GM12865 (cell line): ENCODE measurements at places on chromosomes 2 and 18.

GRCh38 chr2:46445556-46445955 lies 33.8 kb upstream of the TMEM247 start:
- no peak for DNase-seq

GRCh38 chr2:44572196-44572900 lies 210.6 kb downstream of the CAMKMT start:
- DNase-seq: peak; percentile 31

GRCh38 chr2:119637371-119637770 lies 41.6 kb upstream of the TMEM177 start:
- no peak for DNase-seq

DNA sequence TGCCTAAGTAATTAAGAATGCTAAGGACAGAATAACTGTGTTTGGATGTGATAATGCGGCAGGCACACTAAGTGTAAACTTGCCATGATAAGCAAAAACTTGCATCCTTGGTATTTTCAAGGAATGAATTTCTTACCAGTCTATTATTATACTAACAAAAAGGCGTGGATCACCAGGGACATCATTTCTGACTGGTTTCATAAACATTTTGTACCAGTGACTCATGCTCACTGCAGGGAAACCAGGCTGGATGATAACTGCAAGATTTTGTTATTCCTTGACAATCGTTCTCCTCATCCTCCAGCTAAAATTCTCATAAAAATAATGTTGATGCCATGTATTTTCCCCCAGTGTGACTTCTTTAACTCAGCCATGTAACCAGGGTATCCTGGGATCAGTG lies 289.5 kb downstream of the CDCA7 start:
- DNase-seq: no peak

DNA sequence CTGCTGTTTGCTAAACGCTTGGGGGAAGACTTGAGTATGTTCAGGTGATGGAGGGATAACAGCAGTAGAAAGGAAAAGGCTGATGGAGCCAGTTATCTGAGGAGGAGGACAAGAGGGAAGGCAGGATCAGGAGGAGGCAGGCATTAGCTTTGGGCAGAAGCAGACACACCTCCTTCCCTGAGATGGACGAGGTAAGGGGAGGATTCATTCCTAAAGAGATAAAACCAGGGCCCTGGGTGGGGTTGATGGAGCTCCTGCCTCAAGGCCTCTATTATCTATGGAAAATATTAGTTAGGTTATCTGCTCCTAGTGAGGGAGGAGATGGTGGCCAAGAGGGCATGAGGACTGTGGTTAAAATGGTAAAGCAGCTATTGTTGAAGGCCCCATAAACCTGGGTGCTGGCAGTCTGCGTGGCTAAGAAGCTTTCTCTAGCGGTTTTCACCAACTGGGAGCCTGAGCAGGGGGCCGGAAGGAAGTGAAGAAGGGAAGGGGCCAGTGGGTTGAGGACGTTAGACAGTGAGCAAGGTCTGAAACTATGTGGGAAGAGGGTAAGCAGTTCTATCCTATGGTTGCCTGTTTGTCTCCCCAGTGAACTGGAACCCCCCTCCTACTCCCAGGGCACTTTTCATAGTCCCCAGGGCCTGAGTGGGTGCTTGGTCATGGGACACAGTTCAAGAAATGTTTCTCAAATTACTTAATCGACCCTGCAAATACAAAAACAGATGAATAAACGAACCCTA lies 56.6 kb upstream of the HK2 start:
- peak; percentile 33 for DNase-seq

GRCh38 chr2:163182764-163183354 lies 344.3 kb upstream of the KCNH7 start:
- DNase-seq: no peak

GRCh38 chr2:217412721-217413120 lies 552.9 kb upstream of the TNP1 start:
- no peak for DNase-seq

DNA sequence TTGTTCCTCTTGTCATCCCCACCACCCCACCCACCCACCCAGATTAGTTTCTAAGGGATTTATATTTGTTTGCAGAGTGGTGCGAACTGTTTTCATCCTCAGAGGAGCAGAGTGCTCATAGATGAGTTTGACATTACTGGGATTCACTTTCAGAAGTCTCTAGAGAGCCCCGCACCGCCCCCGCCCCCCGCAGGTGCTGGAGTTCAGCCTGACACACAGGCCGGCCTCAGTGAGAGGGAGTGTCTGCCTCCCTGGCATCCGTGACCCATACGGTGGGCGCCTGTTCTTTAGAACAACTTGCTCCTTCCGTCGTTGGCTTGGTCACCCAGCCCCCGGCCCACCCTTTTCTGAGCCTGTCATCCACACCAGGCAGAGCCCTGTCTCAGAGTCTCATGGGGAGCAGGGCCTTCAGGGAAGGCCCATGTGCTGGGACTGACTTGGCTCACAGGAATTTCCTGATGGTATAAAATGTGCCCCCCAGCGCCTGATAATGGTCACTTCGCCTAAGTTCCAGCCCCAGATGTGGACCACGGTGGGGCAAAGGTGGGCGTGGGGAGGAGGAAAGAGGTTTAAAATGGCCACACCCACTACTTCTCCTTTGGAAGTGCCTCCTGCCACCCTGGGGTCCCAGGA lies 44.3 kb downstream of the HPCAL1 start:
- no peak for DNase-seq

DNA sequence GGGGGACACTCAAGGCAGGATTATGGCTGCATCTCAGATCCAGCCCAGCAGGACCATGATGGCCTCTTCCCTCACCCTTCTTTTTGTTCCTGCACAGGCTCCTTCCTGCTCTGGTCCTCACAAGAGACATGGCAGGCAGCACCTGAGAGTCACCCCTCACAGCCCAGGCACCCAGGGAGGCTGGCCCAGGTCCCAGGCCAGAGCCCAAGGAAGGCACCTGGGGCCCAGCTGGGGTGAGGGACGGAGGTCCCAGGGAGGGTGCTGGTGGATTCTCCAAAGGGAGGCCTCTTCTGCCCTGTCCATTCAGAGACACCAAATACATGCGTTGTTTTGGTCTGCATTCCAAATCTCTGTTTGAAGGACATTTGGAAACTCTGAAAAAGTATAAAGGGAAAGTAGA lies 285.4 kb upstream of the HS6ST1 start:
- no peak for DNase-seq
